ENCODE measurements at places on chromosomes 1 and 21. TPM values are rescaled to one million over a fixed set of nuclear protein-coding genes. Genes with fewer than 3 reads are reported as not detected.

DNA sequence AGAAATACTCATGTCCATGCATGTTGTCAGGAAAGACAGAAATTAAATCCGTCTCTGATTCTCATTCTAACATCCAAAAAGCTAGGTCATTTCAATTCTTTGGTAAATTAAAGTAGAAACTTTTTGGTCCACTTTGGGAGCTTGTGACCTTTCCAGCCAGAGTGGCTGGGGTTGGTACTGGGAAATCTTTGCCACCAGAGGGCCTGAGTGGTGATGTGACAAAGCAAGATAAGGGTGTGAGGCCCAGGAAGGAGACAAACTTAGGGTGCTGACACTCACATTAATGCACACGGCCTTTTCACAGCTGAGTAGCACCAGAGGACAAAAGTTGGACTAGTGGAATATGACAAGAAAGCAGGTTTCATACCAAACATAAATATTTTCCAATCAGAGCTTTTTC lies 144.3 kb downstream of the DNM3 start:
- no peak for DNase-seq
- H3K4me3 ChIP-seq: no peak overlapping the region
- H3K4me1 ChIP-seq: 0 out of 2 replicates have a peak, but pooled peaks cover 3% of the 10 kb centered on the region
- H3K27ac ChIP-seq: peak overlapping the region; percentile 57
- no peaks in the 10 kb centered on the region for H3K27me3 ChIP-seq

- H3K27ac ChIP-seq: no peak overlapping the region
- DNase-seq: no peak
- no peaks in the 10 kb centered on the region for H3K36me3 ChIP-seq
- H3K27me3 ChIP-seq: no peaks in the 10 kb centered on the region
- no peak overlapping the region for H3K4me3 ChIP-seq
Observed at GRCh38 chr1:104028416-104029035, 278.8 kb downstream of the AMY1C start.

- no peak overlapping the region for H3K27ac ChIP-seq
- no peak for DNase-seq
- H3K4me3 ChIP-seq: no peak overlapping the region
- peaks cover 13% of the 10 kb centered on the region for H3K4me1 ChIP-seq
- H3K36me3 ChIP-seq: peaks cover 51% of the 10 kb centered on the region
Observed at GRCh38 chr1:231533240-231533639, 4.8 kb downstream of the TSNAX start.

GRCh38 chr21:43731476-43731875 lies 12.5 kb downstream of the PDXK start:
- DNase-seq: no peak
- H3K36me3 ChIP-seq: 0 out of 2 replicates have a peak, but pooled peaks cover under 1% of the 10 kb centered on the region
- H3K4me1 ChIP-seq: peaks cover 24% of the 10 kb centered on the region
- no peak overlapping the region for H3K4me3 ChIP-seq
- no peaks in the 10 kb centered on the region for H3K27me3 ChIP-seq

DNA sequence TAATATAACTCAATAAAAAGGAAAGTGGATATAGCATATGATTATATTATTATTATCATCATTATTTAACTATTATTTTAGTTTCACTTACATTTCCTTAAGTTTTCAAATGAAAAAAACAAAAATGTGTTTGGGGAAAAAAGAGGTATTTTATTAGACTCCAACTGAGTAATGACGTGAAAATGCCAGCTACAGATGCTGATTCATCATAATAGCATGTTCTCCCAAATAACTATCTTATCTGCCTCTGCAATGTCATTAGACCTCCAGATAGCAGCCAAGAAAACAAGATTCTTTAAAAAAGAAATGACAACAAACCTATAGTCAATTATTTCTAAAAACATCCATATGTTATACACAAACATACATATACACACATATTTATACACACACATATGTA lies 1071.9 kb upstream of the TMPRSS15 start:
- no peak overlapping the region for H3K27ac ChIP-seq
- DNase-seq: no peak
- H3K4me3 ChIP-seq: no peak overlapping the region
- H3K27me3 ChIP-seq: no peaks in the 10 kb centered on the region
- no peaks in the 10 kb centered on the region for H3K4me1 ChIP-seq

DNA sequence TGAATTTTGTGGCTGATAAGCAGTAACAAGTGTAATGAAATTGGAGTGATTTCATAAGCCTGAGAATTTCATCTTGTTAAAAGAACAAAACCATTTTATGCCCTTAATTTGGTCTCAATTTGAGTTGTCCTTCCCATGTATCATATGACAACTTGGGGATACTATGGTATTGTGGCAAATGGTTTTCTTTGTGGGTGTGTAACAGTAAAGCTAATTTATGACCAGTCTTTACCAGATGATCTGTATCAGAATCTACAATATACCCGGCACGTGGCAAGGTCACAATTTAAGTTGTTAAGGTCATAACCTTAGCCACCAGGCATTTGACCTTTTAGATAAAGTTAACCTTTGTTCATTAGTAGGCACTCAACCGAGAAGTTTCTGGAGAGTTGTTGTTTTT lies 9.1 kb downstream of the NFIA start:
- H3K27ac ChIP-seq: no peak overlapping the region
- DNase-seq: no peak
- H3K4me1 ChIP-seq: peaks cover 44% of the 10 kb centered on the region
- H3K4me3 ChIP-seq: no peak overlapping the region

GRCh38 chr21:23003951-23004350 lies 2005.7 kb downstream of the NCAM2 start:
- H3K36me3 ChIP-seq: no peaks in the 10 kb centered on the region
- DNase-seq: no peak
- H3K4me3 ChIP-seq: no peak overlapping the region
- no peak overlapping the region for H3K27ac ChIP-seq

The TFF1 gene
- 0.53 TPM for total RNA-seq

The ATP6V1G3 gene
- not detected for total RNA-seq
